ENCODE measurements at places on chromosomes 1 and 21.

DNA sequence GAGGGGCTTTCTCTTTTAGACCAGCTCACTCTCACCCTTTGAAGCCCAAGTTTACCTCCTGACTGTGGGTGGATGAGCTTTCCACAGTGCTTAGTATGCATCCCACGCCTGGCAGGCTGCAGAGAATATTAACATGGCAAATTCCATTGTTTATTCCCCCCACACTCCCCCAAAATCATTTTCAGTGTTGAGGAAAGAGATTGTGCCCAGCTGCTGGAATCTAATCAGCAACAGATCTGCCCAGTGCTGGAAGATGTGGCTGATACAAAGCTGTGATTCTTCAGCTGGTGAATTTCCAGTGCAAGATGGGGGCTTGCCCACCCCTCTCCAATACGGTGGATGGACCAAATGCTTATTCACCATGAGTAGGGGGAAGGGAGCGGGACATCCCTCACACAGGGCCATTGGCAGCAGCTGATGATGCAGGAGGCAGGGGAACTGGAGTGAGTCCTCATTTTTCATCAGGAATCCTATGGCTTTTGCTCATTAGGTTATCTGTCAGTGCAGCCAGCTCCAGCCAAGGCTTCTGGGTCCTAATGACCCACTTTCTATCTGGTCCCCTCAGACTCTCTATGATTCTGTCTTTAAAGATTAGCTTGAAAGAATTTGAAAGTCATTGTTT lies 39.7 kb upstream of the KCNA3 start:
- no peak for DNase-seq

GRCh38 chr1:211484755-211485479 lies 7.0 kb downstream of the RD3 start:
- no peak for DNase-seq

DNA sequence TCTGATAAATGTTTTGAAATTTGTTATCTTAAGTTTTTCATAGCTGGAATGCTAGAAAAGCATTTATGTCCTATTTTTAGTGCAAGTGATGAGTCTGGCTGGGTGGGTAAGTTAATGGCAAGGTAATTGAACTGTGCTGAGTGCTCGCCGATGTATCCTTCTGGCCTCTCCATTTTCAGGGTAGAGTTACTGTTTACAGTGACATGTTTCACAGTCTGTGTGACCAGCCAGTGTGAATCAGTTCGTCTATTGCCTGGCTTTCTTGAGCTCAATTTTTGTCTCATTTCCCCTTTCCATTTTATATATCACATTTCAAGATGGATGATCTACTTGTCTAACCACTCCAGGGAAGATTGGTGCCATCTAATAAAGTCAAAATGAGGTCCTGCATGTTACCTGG lies 44.1 kb downstream of the ITSN1 start:
- DNase-seq: no peak

DNA sequence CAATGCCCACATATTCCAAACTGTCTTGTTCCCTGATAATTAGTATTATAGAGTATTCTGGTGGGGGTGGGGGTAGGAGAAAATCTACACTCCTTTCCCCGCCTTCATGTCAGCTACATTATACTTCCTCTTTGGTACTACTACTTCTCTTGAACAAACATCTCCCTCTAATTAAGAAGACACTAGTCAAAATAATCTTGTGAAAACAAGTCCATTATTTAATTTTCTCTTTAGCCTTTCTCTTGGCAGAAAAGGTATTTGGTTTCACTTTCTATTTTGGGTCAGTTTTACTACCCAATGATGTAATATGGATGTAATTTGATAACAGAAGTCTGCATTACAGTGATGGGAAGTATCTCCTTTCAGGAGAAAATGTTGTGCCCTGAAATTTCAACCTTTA lies 22.5 kb downstream of the NTMT2 start:
- no peak for DNase-seq

GRCh38 chr1:9311029-9311428 lies 18.3 kb downstream of the SPSB1 start:
- DNase-seq: no peak

DNA sequence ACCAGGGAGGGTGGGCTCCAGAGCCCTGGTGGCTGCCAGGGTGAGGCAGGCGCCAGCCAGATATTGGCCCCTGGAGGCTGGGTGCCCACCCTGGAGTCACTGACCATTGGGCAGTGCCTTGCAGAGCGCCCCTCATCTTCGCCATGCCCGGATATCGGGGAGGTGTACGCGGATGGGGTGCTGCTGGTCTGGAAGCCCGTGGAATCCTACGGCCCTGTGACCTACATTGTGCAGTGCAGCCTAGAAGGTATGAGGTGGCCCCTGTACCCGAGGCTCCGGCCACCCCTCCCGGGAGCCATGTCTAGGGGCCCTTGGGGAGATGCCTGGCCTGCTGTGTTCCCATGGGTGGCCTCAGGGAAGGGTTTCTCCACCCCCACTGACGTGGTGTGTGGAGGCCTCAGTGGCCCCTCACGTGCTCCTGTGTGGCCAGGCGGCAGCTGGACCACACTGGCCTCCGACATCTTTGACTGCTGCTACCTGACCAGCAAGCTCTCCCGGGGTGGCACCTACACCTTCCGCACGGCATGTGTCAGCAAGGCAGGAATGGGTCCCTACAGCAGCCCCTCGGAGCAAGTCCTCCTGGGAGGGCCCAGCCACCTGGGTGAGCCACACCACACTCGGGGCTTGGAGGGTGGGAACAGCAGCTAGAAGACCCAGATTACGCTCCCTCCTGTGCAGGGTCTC lies 30.9 kb downstream of the TRIM11 start:
- no peak for DNase-seq

DNA sequence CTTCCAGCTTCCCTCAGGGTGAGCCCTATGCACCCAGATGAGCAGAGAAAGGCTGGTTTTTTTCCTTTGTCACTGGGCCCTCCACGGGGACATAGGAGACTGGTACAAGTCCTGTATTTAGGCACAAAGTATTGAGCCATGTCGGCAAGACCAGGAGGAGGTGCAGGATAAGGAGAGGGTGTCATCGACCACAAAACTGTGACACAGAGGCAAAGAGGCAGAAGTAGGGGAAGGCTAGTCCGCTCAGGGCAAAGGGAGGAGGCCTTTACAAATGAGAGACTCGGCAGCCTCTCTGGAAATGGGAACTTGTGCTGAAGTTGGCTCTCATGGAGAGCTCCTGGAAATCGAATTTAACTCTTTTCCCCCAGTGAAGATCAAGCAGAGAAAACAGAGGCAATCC lies 70.7 kb upstream of the CAMK1G start:
- DNase-seq: no peak

GRCh38 chr1:54557671-54558355 lies 9.8 kb downstream of the ACOT11 start:
- no peak for DNase-seq

DNA sequence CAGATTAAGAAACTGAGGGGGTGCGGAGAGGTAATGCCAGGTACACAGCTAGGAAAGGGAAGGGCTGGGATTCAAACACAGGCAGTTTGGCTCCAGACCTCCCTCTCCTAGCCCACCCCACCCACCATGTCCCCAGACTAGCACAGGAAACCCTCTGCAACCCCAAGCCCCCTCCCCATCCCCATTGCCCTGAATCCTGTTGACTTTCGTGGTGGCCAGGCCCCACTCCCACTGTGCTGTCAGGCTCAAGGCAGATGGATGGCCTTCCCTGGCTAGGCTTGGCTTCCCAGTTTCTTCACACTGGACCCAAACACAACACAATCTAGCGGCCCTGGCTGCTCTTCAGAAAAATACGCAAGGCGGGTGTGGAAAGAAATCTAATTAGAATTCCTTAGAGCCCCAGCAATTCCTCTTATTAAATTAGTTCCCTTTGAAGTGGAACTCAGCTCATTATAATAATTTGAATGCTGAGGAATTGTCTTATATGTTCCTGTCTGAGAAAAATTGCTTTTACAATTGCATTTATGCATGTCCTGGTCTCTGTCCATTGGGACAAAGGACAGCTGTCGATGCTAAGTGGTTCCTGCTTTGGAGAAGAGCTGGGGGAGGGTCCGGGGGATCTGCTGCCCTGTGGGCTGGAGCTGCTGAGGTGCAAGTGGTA lies 97.4 kb downstream of the SYF2 start:
- no peak for DNase-seq

DNA sequence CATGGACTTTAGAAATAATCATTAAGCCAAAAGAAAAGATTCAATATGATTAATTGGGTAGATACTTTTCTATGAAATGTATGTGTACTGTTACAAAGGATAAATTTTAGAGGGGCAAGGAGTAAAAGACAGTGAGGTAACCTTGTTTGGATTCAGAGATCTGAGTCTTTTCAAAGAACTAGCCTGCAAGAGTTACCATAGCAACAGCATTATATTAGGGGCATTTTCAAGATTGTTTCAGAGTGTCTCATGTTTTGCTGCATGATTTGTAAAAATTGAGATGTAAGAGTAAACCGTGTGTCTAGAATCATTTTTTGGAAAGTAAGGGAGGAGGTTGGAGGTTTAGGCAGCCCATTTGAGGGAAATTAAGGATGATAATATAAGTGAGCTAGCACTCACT lies 70.6 kb upstream of the KIAA1614 start:
- no peak for DNase-seq

GRCh38 chr1:12088607-12089006 lies 25.5 kb downstream of the TNFRSF8 start:
- DNase-seq: no peak

Measured in hematopoietic multipotent progenitor cell (in vitro differentiated cells).